Pancreas (tissue), 10 donors: ENCODE measurements at places on chromosomes 4 and X. TPM values are rescaled to one million over a fixed set of nuclear protein-coding genes. Genes with fewer than 3 reads are reported as not detected.
A peak's percentile ranks its signal among the peaks of the same experiment; 100 is the strongest.

GRCh38 chrX:20274121-20274520 lies 7.4 kb upstream of the RPS6KA3 start:
- H3K4me3 ChIP-seq, result no peak overlapping the region
- no peaks in the 10 kb centered on the region for H3K36me3 ChIP-seq
- no peak overlapping the region for H3K27ac ChIP-seq
- no peak for DNase-seq

DNA sequence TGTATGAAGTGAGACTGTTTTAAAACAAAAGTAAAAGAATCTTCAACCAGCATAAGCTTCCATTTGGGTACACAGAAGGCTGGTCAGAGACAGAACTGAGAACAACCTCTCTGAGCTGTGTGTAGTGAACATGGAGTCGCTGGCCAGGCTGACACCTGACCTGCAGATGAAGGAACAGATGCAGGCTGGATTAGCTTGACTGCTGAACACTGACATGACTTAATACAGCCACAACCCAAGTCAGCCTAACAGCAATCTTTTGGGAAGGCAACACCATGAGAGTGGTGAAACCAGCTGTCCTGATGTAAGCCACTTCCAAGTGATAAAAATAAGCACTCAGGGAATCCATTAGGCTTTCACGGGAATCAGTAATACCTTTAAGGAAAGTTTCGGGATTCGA lies 10.1 kb downstream of the SCARB2 start:
- no peak for DNase-seq
- H3K27me3 ChIP-seq, result no peaks in the 10 kb centered on the region
- no peak overlapping the region for H3K27ac ChIP-seq
- no peaks in the 10 kb centered on the region for H3K36me3 ChIP-seq

GRCh38 chrX:134171661-134172587 lies 65.1 kb upstream of the CCDC160 start:
- H3K4me3 ChIP-seq, result peak overlapping the region; percentile 26
- peak; percentile 26 for DNase-seq
- no peaks in the 10 kb centered on the region for H3K4me1 ChIP-seq
- no peak overlapping the region for H3K27ac ChIP-seq
- H3K36me3 ChIP-seq, result no peaks in the 10 kb centered on the region

- H3K27ac ChIP-seq, result no peak overlapping the region
- H3K4me3 ChIP-seq, result no peak overlapping the region
- H3K27me3 ChIP-seq, result no peaks in the 10 kb centered on the region
- DNase-seq, result no peak
- no peaks in the 10 kb centered on the region for H3K4me1 ChIP-seq
- H3K36me3 ChIP-seq, result no peaks in the 10 kb centered on the region
Measured at GRCh38 chr4:152138451-152138850, 377.6 kb upstream of the GATB start.

GRCh38 chr4:164824581-164824980 lies 52.4 kb upstream of the APELA start:
- no peaks in the 10 kb centered on the region for H3K4me1 ChIP-seq
- no peak overlapping the region for H3K4me3 ChIP-seq
- no peaks in the 10 kb centered on the region for H3K27me3 ChIP-seq
- DNase-seq, result no peak
- no peak overlapping the region for H3K27ac ChIP-seq

GRCh38 chrX:40282946-40283660 lies 185.3 kb upstream of the BCOR start:
- peaks cover 7% of the 10 kb centered on the region for H3K27me3 ChIP-seq
- H3K4me1 ChIP-seq, result no peaks in the 10 kb centered on the region
- DNase-seq, result no peak
- no peak overlapping the region for H3K4me3 ChIP-seq

DNA sequence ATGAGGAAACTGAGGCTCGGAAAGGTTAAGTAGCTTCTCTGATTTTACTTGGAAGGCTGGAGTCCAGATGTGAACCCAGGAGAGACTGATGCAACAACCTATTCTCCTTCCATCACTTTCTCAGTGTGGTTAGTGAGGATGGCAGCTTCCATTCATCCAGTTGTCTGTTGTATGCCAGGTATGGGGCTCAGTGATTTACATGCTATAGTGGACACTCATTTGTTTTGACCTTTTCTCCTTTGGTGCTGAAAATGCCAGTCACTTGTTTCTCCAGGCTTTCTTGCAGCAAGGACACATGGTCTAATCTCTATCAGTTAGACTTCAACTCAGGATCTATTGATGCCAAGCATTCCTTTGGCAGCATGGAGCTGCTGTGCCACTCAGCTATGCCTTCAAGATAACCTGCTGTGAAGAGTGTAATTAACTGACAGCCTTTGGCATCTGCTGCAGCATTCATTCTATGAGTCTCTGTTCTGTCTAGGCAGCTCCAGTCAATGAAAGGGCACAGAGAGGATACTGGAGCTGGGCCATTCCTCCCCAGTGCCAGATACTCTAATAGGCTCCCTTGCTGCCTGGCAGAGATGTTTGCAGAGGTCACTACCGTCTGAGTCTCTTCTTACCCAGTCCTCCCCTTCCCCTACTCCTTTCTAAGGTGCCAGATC lies 11.0 kb upstream of the CWH43 start:
- no peaks in the 10 kb centered on the region for H3K27me3 ChIP-seq

DNA sequence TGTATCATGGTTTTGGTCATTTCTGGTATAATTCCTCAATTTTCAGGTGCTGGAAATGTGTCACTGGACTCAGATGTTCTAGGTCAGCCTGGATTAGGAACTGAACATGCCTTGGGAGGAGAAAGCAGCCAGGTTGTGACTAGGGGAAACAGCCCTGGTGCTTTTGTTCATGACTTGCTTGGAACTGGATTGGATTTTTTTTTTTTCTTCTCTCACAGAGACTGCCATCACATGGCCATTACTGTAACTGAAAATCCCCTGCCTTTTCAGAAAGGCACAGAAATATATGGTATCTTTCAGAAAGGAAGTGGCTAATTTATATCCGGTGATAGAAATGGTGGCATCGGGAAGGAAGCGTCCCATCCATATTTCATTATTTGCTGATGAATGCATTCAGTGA lies 34.6 kb downstream of the SEPTIN11 start:
- peaks cover 6% of the 10 kb centered on the region for H3K4me1 ChIP-seq
- no peak overlapping the region for H3K27ac ChIP-seq
- H3K4me3 ChIP-seq, result no peak overlapping the region
- no peak for DNase-seq
- no peaks in the 10 kb centered on the region for H3K27me3 ChIP-seq

- no peaks in the 10 kb centered on the region for H3K36me3 ChIP-seq
- H3K27ac ChIP-seq, result no peak within 1 kb of the TSS
- no peaks in the 10 kb centered on the region for H3K4me1 ChIP-seq
- H3K27me3 ChIP-seq, result no peaks in the 10 kb centered on the region
- no peak for DNase-seq
Measured at GRCh38 chrX:281166-281999, at the start of gene PLCXD1. Gene PLCXD1 (plus strand): TSS chrX:281381. CDS start chrX:284188, 2,807 bp downstream.

DNA sequence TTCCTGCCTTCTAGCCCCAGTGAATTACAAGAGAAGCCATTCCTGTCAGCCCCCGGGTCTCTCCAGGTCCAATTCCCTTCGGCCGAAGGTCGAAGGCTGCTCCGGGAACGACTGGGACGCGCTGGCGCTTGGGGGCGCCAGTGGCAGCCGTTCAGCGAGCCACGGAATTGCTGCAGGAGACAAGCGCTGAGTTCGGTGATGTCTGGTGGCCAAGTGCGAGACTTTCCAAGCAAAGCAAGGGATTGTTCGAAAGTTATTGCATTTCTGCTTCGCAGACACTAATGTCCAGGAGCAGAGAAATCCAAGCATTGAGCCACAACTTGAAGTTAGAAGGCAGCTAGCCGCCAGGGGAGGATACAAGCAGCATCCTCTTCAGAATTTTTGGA lies 1.1 kb upstream of the DKK2 start:
- H3K27ac ChIP-seq, result no peak overlapping the region
- DNase-seq, result peak; percentile 29
- no peak overlapping the region for H3K4me3 ChIP-seq
- H3K4me1 ChIP-seq, result peaks cover 8% of the 10 kb centered on the region
- no peaks in the 10 kb centered on the region for H3K27me3 ChIP-seq

DNA sequence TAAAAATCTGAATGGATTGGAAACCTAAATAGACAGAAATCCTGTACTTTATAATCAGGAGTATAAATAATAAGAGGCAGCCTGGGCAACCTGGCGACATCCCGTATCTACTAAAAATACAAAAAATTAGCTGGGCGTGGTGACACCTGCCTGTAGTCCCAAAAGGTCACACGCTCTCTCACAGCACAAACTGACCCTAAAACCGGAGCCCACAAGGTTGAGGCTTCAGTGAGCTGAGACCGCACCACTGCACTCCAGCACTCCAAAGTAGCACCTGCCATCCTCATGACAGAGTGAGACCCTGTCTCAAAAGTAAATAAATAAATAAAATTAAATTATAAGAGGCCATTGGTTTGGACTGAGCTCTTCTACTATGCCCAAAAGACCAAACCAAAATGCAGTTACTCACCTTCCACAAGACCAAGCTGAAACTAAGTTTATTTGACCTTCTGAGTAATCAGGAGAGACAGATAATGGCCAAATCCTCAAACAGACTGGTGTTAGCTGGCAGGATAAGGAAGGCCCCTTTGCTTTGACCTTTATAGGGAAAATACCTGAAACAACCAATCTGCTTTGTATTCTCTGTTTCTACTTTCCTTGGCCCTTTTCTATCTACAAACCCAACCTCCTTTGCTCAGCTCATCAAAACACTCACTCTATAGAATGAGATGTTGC lies 3.2 kb upstream of the GRSF1 start:
- no peak for DNase-seq
- H3K27ac ChIP-seq, result no peak overlapping the region
- no peak overlapping the region for H3K4me3 ChIP-seq

GRCh38 chr4:14646831-14647230 lies 355.4 kb upstream of the CPEB2 start:
- H3K4me3 ChIP-seq, result no peak overlapping the region
- H3K4me1 ChIP-seq, result no peaks in the 10 kb centered on the region
- DNase-seq, result no peak
- no peak overlapping the region for H3K27ac ChIP-seq
- H3K36me3 ChIP-seq, result no peaks in the 10 kb centered on the region

DNA sequence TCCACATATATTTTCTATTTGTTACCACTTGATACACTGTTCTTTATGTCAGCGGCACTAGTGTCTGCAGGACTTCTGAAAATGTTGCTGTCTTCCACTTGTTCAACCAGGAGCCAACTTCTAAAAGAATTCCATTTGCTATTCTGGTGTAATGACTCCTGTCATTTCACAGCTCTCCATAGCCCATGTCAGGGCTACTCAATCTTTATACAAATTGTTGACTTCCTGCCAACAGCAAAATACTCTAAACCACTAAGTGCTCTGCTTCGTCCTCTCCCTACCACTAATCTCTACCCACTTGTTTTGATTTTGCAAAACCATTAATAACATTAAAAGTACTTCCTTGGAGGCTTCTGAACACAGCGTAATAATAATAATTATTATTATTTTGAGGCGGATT lies 7.2 kb downstream of the CTSO start:
- H3K27me3 ChIP-seq, result no peaks in the 10 kb centered on the region
- no peaks in the 10 kb centered on the region for H3K36me3 ChIP-seq
- H3K27ac ChIP-seq, result no peak overlapping the region
- H3K4me3 ChIP-seq, result no peak overlapping the region

GRCh38 chr4:81102107-81102506 lies 71.6 kb downstream of the BMP3 start:
- H3K27ac ChIP-seq, result no peak overlapping the region
- no peaks in the 10 kb centered on the region for H3K27me3 ChIP-seq
- no peak for DNase-seq

- no peak for DNase-seq
- no peak overlapping the region for H3K4me3 ChIP-seq
- no peak overlapping the region for H3K27ac ChIP-seq
- no peaks in the 10 kb centered on the region for H3K27me3 ChIP-seq
- no peaks in the 10 kb centered on the region for H3K4me1 ChIP-seq
Measured at GRCh38 chr4:161197912-161198311, 965.9 kb downstream of the FSTL5 start.

- H3K4me3 ChIP-seq, result no peak overlapping the region
- peaks cover 25% of the 10 kb centered on the region for H3K4me1 ChIP-seq
- H3K36me3 ChIP-seq, result no peaks in the 10 kb centered on the region
- DNase-seq, result no peak
- no peak overlapping the region for H3K27ac ChIP-seq
Measured at GRCh38 chrX:107730991-107731766, 44.4 kb downstream of the TSC22D3 start.

DNA sequence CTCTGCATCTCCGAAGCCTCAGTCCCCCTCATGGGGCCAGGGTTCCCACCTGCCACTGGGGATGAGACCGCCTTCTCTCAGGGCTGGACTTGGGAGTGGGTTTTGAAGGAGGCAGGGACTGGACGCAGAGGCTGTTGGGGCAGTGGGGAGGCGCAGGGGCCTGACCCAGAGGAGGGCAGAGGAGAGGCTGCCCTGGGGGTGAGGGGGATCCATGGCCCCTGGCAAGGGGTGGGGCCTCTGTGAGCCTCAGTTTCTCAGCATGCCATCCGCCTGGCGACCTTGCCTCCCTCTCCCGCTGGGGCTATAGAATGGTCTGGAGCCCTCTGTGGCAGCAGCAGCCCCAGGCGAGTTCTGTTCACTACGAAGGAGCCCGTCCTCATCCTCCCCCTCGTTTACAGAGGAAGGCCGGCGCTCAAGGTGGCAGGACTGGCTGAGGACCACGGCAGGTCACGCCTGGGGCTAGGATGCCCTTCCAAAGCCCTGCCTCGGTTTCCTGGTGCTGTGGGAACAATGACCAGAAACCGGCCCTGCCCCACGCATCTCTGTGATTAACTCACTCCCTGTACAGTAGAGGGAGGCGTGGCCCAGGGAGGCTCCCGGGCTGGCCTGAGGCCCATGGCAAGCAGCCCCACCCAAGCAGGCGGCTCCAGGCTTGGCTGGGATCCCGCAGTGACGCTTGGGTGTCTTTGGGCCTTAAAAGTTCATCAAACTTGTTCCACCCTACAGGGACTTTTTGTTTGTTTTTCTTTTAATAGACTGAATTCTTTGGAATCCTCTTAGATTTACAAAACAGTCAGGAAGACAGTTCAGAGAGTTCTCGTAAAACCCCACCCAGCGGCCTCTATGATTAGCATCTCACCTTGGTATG lies 16.0 kb upstream of the SH3TC1 start:
- H3K27ac ChIP-seq, result no peak overlapping the region
- H3K27me3 ChIP-seq, result no peaks in the 10 kb centered on the region
- H3K36me3 ChIP-seq, result no peaks in the 10 kb centered on the region
- H3K4me1 ChIP-seq, result no peaks in the 10 kb centered on the region

- DNase-seq, result no peak
- H3K4me3 ChIP-seq, result no peak overlapping the region
- no peaks in the 10 kb centered on the region for H3K27me3 ChIP-seq
- no peak overlapping the region for H3K27ac ChIP-seq
- H3K4me1 ChIP-seq, result no peaks in the 10 kb centered on the region
- H3K36me3 ChIP-seq, result no peaks in the 10 kb centered on the region
Measured at GRCh38 chr4:97653701-97654100, 489.6 kb downstream of the STPG2 start.

- H3K4me1 ChIP-seq, result no peaks in the 10 kb centered on the region
- H3K4me3 ChIP-seq, result no peak overlapping the region
- H3K27ac ChIP-seq, result no peak overlapping the region
- H3K27me3 ChIP-seq, result no peaks in the 10 kb centered on the region
- no peak for DNase-seq
Measured at GRCh38 chr4:10031668-10032590, 10.6 kb upstream of the SLC2A9 start.

Gene PRRG1
- total RNA-seq, result 2.2 TPM

Gene CTAG1B
- not detected for total RNA-seq

Gene SSX1
- total RNA-seq, result not detected

Gene FABP2
- not detected for total RNA-seq

Gene SLC49A3
- 5.7 TPM for total RNA-seq

Gene CNKSR2
- 3.7 TPM for total RNA-seq

Gene APELA
- total RNA-seq, result 0.12 TPM

Gene UGDH
- total RNA-seq, result 16.0 TPM
